Activated T-helper 17 cell treated with anti-CD3 and anti-CD28 coated beads, Interleukin-2, amount 50 U/mL, for 72 hours (primary cell): ENCODE measurements at places on chromosomes 2 and 18.

- ATAC-seq = no peak
- peaks cover 3% of the 10 kb centered on the region for H3K27me3 ChIP-seq
- no peaks in the 10 kb centered on the region for H3K4me1 ChIP-seq
- H3K4me3 ChIP-seq = no peak overlapping the region
Measured at GRCh38 chr18:50788284-50788683, 31.5 kb downstream of the MRO start.

DNA sequence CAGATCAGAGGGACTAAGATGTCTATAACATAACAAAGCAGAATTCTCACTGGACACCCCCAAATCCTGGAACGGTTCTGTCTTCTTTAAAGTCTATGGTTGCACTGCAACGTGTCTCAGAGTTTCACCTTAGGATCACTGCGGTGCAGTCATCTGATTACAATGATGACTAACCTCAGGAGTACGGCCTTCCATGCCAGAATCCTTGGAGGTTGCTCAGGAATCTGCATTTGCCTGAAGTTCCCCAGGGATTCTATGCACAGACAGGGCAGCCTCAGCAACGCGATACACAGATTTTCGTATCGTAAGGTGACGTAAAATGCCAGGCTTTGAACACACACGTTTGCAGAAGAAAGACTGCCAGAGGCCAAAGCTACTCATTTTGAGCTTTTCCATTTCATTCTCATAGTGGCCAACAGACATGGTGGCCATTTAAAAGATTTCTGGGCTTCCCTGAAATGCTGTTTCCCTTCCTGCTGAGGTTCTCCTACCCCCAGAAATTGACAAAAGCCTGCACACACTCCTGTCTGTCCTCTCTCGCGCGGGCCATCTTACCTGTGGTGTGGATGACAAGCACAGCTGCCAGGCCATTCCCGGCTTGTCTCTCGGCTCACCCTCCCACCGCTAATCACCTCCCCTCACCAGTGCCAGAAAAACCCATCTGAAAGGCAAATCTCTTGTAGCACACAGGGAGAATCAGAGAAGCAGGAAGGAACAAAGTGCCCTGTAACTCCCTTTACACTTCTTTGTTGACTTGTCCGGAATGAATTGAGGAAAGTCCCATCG lies 148.8 kb downstream of the ACKR3 start:
- H3K36me3 ChIP-seq = no peaks in the 10 kb centered on the region
- no peak for ATAC-seq
- H3K27ac ChIP-seq = no peak overlapping the region
- peaks cover 21% of the 10 kb centered on the region for H3K27me3 ChIP-seq
- H3K4me3 ChIP-seq = no peak overlapping the region
- H3K4me1 ChIP-seq = no peaks in the 10 kb centered on the region

GRCh38 chr2:24859968-24860600 lies 60.0 kb downstream of the ADCY3 start:
- no peak for ATAC-seq
- no peaks in the 10 kb centered on the region for H3K36me3 ChIP-seq
- H3K4me1 ChIP-seq = no peaks in the 10 kb centered on the region
- H3K4me3 ChIP-seq = no peak overlapping the region
- no peak overlapping the region for H3K27ac ChIP-seq
- no peaks in the 10 kb centered on the region for H3K27me3 ChIP-seq

- no peaks in the 10 kb centered on the region for H3K27me3 ChIP-seq
- no peak overlapping the region for H3K4me3 ChIP-seq
- peaks cover 19% of the 10 kb centered on the region for H3K4me1 ChIP-seq
- no peak for ATAC-seq
- H3K36me3 ChIP-seq = no peaks in the 10 kb centered on the region
Measured at GRCh38 chr18:23226930-23227725, 91.8 kb downstream of the CABLES1 start.

GRCh38 chr2:75324141-75324540 lies 124.8 kb upstream of the TACR1 start:
- no peak for ATAC-seq
- peaks cover 14% of the 10 kb centered on the region for H3K27me3 ChIP-seq
- no peaks in the 10 kb centered on the region for H3K36me3 ChIP-seq

GRCh38 chr2:71348302-71348701 lies 16.7 kb downstream of the ZNF638 start:
- H3K27ac ChIP-seq = no peak overlapping the region
- H3K4me1 ChIP-seq = peaks cover 44% of the 10 kb centered on the region
- no peak for ATAC-seq
- no peaks in the 10 kb centered on the region for H3K27me3 ChIP-seq
- H3K36me3 ChIP-seq = peaks cover 63% of the 10 kb centered on the region

DNA sequence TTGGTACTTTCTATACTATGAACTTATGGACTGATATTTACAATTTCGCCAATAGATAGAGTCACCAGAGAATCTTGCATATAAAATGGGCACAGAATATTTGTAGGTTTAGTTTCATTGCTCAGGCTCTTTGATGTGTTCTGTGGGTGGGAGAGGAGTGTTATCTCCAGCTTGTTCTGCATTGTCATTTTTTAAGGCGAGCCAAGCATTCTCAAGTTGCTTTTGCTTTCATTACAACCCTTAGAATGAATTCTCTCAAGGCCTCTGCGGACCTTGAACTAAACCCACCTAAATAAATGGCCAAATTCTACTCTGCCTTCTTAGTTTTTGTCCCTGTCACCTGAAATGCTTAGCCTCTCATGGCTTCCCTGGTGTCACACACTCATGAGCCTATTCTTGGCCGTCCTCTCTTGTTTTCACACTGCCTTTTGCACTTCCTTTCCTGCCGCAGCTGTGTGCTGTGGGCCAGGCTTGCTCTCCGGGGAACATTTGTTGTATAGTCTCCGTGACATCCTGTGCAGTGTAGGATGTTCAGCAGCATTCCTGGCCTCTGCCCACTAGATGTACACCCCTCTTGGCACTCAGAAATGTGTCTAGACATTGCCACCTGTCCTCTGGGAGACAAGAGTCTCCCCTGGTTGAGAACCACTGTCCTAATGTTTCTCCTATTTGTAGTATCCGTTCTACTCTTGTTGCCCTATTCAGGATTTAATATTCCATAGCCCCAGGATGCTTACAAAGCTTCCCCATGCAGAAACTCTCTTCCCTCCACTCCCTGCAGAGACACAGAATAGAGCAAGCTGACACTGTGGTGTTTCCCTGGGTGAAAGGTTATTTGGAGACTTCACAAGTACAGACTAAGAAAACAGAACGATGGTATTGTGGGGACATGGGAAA lies 255.6 kb downstream of the PTPRM start:
- H3K36me3 ChIP-seq = no peaks in the 10 kb centered on the region
- H3K27ac ChIP-seq = no peak overlapping the region
- H3K4me1 ChIP-seq = no peaks in the 10 kb centered on the region
- H3K27me3 ChIP-seq = no peaks in the 10 kb centered on the region
- peak; percentile 24 for ATAC-seq
- H3K4me3 ChIP-seq = no peak overlapping the region

GRCh38 chr18:76679259-76679658 lies 143.1 kb upstream of the ZNF236 start:
- no peak for ATAC-seq
- H3K4me3 ChIP-seq = no peak overlapping the region
- H3K36me3 ChIP-seq = no peaks in the 10 kb centered on the region
- H3K4me1 ChIP-seq = no peaks in the 10 kb centered on the region
- H3K27me3 ChIP-seq = peaks cover 14% of the 10 kb centered on the region

- H3K27me3 ChIP-seq = no peaks in the 10 kb centered on the region
- peak overlapping the region; percentile 70 for H3K27ac ChIP-seq
- peak; percentile 42 for ATAC-seq
- H3K36me3 ChIP-seq = peaks cover 17% of the 10 kb centered on the region
Measured at GRCh38 chr18:79950515-79951341, 725 bp downstream of the SLC66A2 start.

GRCh38 chr2:50476174-50476573 lies 555.8 kb downstream of the NRXN1 start:
- no peaks in the 10 kb centered on the region for H3K36me3 ChIP-seq
- peaks cover 3% of the 10 kb centered on the region for H3K27me3 ChIP-seq
- H3K4me1 ChIP-seq = peaks cover 6% of the 10 kb centered on the region
- ATAC-seq = no peak
- no peak overlapping the region for H3K27ac ChIP-seq
- H3K4me3 ChIP-seq = no peak overlapping the region

GRCh38 chr2:101517758-101518271 lies 42.9 kb upstream of the RFX8 start:
- H3K27me3 ChIP-seq = no peaks in the 10 kb centered on the region
- H3K27ac ChIP-seq = peak overlapping the region; percentile 20
- H3K36me3 ChIP-seq = no peaks in the 10 kb centered on the region
- ATAC-seq = peak; percentile 47
- peaks cover 14% of the 10 kb centered on the region for H3K4me1 ChIP-seq

- peaks cover 11% of the 10 kb centered on the region for H3K4me1 ChIP-seq
- H3K27me3 ChIP-seq = no peaks in the 10 kb centered on the region
- H3K4me3 ChIP-seq = no peak overlapping the region
Measured at GRCh38 chr18:57002627-57003026, 144.3 kb upstream of the BOD1L2 start.

- H3K4me3 ChIP-seq = no peak overlapping the region
- no peaks in the 10 kb centered on the region for H3K27me3 ChIP-seq
- H3K27ac ChIP-seq = no peak overlapping the region
Measured at GRCh38 chr2:109376796-109377495, 236.8 kb downstream of the SEPTIN10 start.

- ATAC-seq = no peak
- H3K27me3 ChIP-seq = no peaks in the 10 kb centered on the region
- H3K27ac ChIP-seq = no peak overlapping the region
- no peaks in the 10 kb centered on the region for H3K4me1 ChIP-seq
Measured at GRCh38 chr18:52715421-52715820, 375.4 kb downstream of the DCC start.

DNA sequence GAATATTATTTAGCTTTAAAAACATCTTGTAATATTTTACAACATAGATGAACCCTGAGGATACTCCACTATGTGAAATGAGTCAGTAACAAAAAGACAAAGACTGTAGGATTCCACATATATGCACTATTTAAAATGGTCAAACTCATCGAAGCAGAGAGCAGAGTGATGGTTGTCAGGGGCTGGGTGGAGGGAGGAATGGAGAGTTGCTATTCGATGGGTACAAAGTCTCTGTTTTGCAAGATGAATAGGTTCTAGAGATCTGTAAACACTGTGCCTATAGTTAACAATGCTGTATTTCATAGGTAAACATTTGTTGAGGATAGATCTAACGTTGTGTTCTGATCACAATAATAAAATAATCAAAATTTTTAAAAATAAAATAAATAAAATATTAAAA lies 1675.9 kb upstream of the CELF4 start:
- ATAC-seq = no peak
- no peak overlapping the region for H3K4me3 ChIP-seq
- H3K27ac ChIP-seq = no peak overlapping the region
- H3K4me1 ChIP-seq = no peaks in the 10 kb centered on the region
- no peaks in the 10 kb centered on the region for H3K27me3 ChIP-seq
- no peaks in the 10 kb centered on the region for H3K36me3 ChIP-seq

GRCh38 chr2:70984576-70985282 lies 6.3 kb downstream of the ANKRD53 start:
- ATAC-seq = peak; percentile 99
- no peaks in the 10 kb centered on the region for H3K27me3 ChIP-seq
- no peak overlapping the region for H3K27ac ChIP-seq
- H3K4me3 ChIP-seq = peak overlapping the region; percentile 35
- peaks cover 4% of the 10 kb centered on the region for H3K4me1 ChIP-seq
- peaks cover 42% of the 10 kb centered on the region for H3K36me3 ChIP-seq

DNA sequence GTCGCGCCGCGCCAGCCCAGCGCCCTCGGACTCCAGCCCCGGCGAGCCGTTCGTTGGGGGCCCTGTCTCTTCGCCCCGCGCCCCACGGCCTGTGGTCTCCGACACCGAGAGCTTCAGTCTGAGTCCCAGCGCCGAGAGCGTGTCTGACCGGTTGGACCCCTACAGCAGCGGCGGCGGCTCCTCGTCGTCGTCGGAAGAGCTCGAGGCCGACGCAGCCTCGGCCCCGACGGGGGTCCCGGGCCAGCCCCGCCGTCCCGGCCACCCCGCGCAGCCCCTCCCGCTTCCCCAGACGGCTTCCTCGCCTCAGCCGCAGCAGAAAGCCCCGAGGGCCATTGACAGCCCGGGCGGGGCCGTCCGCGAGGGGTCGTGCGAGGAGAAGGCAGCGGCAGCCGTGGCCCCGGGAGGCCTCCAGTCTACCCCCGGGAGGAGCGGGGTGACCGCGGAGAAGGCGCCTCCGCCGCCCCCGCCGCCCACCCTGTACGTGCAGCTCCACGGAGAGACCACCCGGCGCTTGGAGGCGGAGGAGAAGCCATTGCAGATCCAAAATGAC lies 1.4 kb downstream of the PHLPP1 start:
- no peaks in the 10 kb centered on the region for H3K27me3 ChIP-seq
- peaks cover 9% of the 10 kb centered on the region for H3K36me3 ChIP-seq
- H3K4me1 ChIP-seq = peaks cover 21% of the 10 kb centered on the region
- peak overlapping the region; percentile 86 for H3K4me3 ChIP-seq
- H3K27ac ChIP-seq = peak overlapping the region; percentile 67
- ATAC-seq = no peak

- ATAC-seq = no peak
- no peak overlapping the region for H3K27ac ChIP-seq
- no peak overlapping the region for H3K4me3 ChIP-seq
- H3K27me3 ChIP-seq = peaks cover 5% of the 10 kb centered on the region
- H3K36me3 ChIP-seq = no peaks in the 10 kb centered on the region
- H3K4me1 ChIP-seq = peaks cover 18% of the 10 kb centered on the region
Measured at GRCh38 chr2:173983391-173983871, 18.3 kb upstream of the SP3 start.

DNA sequence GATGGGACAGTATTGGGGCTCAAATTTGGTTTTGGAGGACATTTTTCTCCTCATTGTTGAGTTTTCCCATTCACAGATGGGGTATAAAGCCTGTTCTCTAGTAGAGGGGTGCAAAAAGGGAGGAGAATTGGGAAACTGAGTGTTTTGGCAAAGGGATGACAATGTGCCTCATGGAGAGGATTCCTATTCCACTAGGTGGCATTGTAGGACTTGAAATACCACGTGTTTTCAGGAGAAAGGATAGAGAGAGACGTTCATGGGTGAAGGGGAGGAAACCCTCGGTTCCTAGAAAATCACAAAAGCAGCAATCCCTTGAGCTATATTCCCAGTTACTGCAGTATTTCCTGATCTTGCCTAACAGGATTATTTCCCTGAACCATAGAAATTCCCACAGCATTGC lies 113.7 kb upstream of the SRD5A2 start:
- H3K27ac ChIP-seq = no peak overlapping the region
- no peaks in the 10 kb centered on the region for H3K36me3 ChIP-seq
- no peaks in the 10 kb centered on the region for H3K27me3 ChIP-seq
- no peaks in the 10 kb centered on the region for H3K4me1 ChIP-seq

- no peaks in the 10 kb centered on the region for H3K4me1 ChIP-seq
- H3K27me3 ChIP-seq = peaks cover 57% of the 10 kb centered on the region
- peak overlapping the region; percentile 48 for H3K4me3 ChIP-seq
- no peaks in the 10 kb centered on the region for H3K36me3 ChIP-seq
Measured at GRCh38 chr2:120442923-120443571, 97.1 kb downstream of the INHBB start.

GRCh38 chr2:95266781-95267430 lies 7.3 kb upstream of the PROM2 start:
- no peak overlapping the region for H3K4me3 ChIP-seq
- H3K27me3 ChIP-seq = peaks cover 4% of the 10 kb centered on the region
- H3K36me3 ChIP-seq = no peaks in the 10 kb centered on the region
- no peaks in the 10 kb centered on the region for H3K4me1 ChIP-seq
